ENCODE measurements at places on chromosomes 5 and 9.

DNA sequence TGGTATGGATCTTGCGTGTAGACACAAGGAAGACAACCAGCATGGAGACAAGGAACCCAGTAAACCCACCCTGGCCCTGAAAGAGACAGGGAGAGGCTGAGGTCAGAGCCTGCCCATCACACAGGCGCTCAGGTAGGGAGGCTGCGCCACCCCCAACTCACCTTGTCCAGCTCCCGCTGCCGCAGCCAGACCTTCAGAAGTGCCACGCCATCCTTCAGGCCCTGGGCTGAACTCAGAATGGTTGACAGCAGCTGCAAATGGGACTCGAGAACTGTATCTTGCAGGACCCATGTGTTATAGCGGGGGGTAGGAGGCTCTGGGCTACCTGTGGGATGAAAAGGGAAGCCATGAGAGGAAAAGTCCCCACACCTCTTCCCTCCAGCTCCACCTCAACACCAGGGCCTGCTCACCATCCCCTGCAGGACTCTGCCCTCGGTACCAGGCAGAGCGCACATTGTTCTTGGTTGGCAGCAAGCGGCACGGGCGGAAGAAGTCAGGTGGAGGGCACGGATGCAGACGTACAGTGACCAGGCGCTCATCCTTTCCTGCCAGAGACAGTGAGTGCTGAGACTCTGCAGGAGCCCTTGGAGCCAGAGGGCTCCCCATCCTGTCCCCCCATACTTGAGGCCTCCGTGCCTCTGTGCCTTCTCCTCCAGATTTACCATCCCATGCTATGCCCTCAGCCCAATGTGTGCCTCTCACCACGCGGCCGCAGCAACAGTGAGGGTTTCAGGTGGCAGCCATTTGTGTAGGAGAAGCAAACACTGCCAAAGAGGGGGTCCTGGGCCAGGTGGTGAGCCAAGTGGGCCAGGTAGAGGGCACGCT, 4.7 kb downstream of the NOL6 start:
- DNase-seq = no peak

- peak; percentile 55 for DNase-seq
Measured at GRCh38 chr9:96020792-96021550, 145.5 kb downstream of the ERCC6L2 start.

DNA sequence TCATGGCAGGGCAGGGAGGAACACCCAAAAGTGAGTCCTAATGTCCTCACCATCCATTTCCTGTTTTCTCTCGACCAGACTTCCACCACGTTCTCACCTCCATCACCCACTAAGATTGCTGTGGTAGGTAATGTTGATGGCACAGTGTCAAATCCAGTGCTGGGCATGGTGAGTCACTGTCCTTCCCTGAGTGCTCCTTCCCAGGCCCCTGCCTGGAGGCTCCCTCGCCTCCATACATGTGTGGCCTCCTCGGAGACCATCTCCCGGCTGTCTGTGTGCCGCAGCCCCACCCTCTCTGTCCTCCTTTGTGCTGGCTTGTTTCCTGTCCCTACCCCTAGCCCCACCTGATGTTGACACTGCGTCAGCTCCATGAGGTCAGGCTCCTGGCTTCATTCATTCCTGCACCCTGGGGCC, 177.5 kb downstream of the SYK start:
- DNase-seq = no peak

GRCh38 chr9:77304543-77304942, 127.2 kb downstream of the VPS13A start:
- DNase-seq = no peak

- no peak for DNase-seq
Measured at GRCh38 chr5:88290801-88291200, 22.2 kb upstream of the TMEM161B start.

DNA sequence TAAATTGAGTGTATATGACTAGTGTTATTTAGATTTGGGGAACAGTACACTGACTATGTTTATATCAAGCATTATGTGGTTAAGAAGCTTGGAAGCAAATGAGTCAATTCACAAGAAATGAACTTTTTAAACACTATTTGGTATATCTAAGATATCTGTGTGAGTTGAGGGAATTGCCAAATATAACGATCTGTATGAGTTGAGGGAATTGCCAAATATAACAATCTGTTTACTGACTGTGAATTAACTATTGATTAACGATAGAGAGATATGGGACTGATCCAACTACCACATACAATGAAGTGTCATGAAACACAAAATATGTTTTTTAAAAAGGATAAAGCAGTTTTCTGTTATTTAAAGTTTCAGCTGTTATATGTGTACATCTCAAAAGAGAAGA, 301.4 kb downstream of the TENT4A start:
- DNase-seq = no peak

- DNase-seq = no peak
Measured at GRCh38 chr5:139642891-139643871, 5.0 kb upstream of the CXXC5 start.

DNA sequence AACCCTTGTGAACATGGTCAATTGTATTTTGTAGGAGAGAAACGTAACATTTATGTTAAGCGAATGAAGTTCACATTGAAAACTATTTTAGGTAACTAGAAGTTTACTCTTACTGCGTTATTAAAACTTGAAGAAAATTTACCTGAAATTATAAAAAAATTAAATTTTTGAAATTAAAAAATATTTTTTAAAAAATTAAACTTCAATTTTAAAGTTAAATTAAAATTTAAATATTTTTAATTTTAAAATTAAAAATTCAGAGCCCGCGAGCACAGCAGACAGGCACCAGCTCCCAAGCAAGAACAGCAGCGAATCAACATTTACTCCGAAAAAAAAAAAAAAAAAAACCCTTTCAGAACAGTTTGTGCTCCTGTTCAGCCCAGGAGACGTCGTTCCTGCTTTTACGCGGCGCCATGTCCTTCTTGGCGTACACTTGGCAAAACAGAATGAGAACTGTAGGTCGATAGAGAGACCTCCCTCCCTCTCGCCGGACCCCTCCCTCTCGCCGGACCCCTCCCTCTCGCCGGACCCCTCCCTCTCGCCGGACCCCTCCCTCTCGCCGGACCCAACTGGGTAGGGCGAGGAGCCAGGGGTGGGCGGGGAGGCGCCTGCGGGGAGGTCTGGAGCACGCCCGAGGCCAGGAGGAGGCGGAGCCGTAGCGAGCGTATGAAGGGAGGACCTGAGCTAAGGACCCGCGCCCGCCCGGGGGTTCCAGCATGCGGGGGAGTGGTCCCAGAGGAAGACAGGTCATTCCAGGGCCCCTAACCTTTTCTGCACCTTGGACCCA, 235.8 kb downstream of the ROR2 start:
- DNase-seq = no peak

GRCh38 chr5:11181940-11182339, 420.9 kb upstream of the DAP start:
- DNase-seq = no peak

DNA sequence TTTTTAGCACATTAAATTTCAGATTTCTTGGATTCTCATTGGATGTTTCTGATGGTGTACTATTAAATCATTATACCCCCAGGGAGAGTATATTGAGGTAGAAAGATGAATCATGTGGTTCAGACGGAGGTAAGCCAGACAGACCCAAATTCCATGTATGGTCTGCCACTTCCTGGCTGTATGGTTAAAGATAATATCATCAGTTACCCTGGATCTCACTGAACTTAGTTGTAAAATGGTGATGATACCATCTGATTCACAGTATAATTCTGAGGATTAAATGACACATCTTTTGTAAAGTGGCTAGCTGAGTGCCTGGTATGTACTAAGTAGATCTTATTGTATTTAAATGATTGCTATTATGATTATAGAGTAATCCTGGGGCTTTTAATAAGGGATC, 9.3 kb downstream of the SLC27A6 start:
- no peak for DNase-seq

DNA sequence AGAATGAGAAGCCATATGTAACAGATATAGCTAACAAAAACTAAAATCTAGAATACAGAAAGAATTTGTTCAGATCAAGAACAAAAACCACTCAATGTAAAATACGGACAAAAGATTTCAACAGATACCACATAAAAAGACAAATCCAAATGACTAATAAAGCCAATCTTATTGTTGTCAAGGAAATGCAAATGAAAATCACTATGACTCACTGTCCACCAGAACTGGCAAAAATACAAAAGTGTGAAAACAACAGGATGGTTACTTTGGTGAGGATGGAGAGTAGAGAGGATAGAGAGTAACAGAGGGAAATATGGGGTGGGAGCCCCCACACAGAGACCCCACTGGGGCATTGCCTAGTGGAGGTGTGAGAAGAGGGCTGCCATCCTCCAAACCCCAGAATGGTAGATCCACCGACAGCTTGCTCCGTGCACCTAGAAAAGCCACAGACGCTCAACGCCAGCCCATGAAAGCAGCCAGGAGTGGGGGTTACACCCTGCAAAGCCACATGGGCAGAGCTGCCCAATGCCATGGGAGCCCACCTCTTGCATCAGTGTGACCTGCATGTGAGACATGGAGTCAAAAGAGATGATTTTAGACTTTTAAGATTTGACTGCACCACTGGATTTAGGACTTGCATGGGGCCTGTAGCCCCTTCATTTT, 15.2 kb upstream of the RHOBTB3 start:
- DNase-seq = no peak

DNA sequence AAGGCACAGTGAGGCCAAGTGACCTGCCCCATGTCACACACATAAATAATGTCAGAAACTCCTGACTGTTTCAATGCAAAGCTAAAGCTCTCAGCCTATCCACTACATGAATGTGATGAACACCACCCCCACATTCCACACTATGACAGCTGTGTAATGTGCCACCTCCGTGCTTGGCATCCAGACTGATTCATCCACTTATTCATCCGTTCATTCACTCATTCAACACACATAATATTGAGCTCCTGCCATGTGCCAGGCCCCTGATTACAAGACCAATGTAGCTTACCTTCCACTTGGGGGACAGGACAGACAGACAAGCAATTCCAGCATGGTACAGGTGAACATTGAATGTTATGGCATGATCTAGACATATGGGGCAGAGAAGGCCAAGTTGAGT, 46.2 kb upstream of the FABP6 start:
- no peak for DNase-seq

DNA sequence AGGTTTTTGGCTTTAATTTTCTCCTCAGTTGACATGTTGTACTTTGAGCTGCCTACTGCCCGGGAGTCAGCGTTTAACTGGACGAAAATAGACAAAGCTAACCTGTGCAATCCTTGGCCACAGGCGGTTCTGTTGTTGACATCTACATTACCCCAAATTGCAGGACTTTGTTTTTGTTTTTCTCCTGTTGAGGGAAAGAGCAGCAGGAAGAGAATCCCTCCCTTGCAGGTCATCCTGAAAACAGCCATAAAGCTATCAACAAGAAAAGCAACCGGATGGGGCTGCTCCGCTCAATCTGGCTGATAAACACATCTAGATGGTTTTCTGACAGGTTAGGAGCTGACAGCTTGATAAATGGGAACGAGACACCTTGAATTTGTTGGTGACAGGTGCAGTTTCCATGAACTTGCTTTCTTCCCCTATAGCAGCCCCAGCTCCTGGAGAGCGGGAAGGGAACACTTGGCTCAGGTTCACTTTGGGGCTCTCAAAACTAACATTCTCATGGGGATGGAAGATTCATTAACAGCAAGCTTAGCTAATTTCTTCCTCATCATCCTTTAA, 331.5 kb downstream of the SLIT3 start:
- no peak for DNase-seq

- no peak for DNase-seq
Measured at GRCh38 chr5:13643734-13644133, 300.8 kb downstream of the DNAH5 start.

All from activated gamma-delta T cell (primary cell).